OCI-M1 (cell line): ENCODE measurements at places on chromosomes 12 and 14.

DNA sequence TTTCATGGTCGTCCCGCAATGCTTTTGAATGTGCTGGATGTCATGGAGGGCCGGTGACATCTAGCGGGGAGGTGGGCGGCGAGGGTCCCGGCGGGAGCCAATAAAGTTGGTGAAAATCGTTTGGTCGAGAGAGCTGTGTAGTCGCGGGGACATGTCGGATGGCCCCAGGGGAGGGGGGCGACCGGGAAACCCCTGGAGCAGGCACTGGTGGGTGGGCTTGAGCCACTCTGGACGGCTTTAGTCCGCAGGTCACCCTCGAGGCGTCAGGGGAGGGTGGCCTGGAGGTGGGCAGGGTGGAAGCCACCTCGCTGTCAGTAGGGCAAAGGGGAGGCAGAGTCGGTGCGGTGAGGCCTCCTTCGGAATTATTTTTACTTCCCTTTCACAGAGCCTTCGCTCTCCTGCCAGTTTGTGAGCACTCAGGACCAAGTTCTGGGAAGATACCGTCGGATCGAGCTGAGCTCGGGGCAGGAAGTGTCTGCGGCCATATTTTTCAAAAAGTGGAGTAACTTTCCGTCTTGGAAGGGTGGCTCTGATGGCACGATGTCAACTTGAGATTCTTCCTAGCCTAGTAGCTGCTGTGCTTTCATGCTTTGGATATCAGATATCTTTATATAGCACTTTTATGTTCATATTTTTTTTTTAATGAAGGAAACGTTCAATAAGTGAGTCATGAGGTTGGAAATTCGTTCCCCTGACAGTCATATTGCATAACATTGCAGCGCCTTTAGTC lies 28.2 kb downstream of the WBP11 start:
- peak; percentile 82 for DNase-seq

DNA sequence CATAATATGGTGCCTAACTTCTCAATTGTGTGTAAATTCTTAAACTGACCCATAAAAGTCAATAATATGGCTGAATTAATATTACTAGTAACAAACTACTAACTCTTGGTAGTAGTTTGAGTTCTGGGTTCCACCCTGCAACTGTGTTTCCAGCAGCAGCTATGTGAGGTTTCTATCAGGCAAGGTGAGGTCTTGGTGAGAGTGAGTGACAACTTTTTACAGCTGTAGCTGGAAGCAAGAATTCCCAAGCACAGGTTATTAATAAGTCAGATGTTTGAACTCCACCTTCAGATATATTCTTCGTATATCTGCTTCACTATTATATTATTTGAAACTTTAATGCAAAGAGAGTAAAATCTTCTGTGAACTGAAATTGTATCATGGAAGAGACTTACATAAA lies 43.8 kb downstream of the MAP4K5 start:
- DNase-seq = no peak

- no peak for DNase-seq
Observed at GRCh38 chr14:94382716-94383596, 5.4 kb downstream of the SERPINA1 start.

DNA sequence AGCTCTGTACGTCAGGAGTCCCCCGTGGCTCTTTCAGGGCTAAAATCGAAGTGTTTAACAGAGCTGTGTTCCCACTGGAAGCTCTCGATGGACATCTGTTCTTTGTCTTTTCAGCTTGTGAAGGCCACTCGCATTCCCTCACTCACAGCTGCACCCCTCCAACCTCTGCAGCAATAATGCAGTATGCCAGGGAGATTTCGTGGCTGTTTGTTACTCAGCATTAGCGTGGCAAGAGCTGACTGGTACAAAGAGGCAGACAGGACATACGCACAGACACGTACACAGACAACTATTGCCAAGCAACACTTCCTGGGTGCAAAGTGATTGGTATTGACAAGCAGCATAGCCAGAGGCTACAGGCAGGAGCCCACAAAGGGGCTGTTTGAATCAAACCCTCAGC lies 11.8 kb upstream of the FBXO21 start:
- DNase-seq = no peak

DNA sequence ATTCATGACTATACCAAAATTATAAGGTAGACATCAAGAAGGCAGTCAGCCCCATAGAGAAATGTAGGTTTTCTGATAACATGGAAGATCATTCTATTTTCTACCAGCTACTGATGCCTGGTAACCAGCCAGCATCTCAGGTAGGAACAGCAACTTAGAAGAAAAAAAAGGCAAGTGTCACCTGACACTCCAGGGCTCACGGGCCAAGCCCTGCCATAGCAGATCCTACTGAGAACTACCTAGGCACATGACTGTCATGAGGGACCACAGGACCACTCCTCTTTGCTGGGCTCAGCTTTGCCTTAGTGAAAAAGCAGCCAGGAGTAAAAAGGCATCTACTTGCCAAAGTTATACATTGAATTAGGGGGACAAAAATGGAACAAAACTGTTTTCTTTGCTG lies 33.4 kb downstream of the CORO1C start:
- no peak for DNase-seq

DNA sequence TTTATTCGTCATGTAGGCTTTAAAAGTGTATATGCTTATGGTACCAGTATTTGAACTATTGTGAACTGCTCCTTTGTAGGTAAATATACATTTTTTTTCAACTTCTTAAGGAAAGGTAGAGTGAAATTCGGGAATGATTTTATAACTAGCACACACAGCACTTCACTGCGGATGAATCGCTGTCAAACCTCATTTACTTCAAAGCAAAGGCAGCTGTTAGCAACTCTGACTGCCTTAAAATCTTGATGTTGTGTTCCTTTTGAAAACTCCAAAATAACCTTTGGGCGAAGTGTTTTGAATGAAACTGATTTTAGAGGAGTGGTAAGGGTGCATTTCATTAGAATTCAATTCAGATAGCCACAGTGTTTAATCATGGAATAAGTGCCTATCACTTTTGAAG lies 95.8 kb downstream of the GLT1D1 start:
- no peak for DNase-seq

GRCh38 chr14:35934499-35934898 lies 108.4 kb downstream of the BRMS1L start:
- no peak for DNase-seq

DNA sequence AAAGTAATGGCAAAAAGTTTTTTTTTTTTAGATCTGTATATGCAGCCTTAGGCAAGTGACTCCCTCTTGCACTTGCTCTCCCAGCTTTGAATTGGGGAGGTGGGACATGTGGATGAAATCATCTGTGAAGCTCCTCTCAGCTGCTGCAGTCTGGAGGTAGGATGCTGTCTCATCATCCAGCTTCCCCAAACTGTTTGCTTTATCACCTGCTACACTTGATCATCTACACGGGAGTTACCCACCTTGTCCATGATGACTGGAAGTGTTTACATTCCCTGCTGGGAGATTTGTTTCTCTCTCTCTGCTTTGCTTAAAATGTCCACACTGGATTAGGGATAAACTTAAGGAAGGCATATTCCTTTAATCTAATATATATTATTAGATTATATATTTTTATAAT lies 8.5 kb upstream of the FGF23 start:
- no peak for DNase-seq

GRCh38 chr12:132300789-132301722 lies 28.3 kb downstream of the GALNT9 start:
- DNase-seq = no peak

GRCh38 chr12:104565606-104566243 lies 109.0 kb downstream of the CHST11 start:
- no peak for DNase-seq

GRCh38 chr14:75702122-75702521 lies 41.1 kb downstream of the TTLL5 start:
- DNase-seq = no peak

DNA sequence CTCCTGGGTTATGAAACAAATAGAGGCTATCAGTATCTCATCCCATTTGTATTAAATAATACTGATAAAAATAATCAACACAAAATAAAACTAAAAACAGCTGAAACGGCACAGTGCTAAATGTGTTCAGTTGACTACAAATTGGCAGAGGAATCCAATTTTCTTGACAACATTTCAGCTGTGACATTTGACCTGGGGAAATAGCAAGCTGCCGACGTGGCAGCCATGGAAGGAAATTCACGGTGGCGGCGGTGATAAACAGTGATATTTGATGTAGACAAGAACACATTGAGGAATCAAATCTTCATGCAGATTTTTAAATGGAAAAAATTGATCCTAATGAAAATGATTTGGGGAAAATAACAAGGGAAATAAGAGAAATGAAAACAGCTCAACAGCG lies 159.1 kb upstream of the RTL1 start:
- DNase-seq = no peak

- DNase-seq = peak; percentile 60
Observed at GRCh38 chr14:74015963-74016362, 3.1 kb downstream of the ENTPD5 start.

GRCh38 chr12:388541-389141 lies 479 bp downstream of the KDM5A start:
- no peak for DNase-seq

DNA sequence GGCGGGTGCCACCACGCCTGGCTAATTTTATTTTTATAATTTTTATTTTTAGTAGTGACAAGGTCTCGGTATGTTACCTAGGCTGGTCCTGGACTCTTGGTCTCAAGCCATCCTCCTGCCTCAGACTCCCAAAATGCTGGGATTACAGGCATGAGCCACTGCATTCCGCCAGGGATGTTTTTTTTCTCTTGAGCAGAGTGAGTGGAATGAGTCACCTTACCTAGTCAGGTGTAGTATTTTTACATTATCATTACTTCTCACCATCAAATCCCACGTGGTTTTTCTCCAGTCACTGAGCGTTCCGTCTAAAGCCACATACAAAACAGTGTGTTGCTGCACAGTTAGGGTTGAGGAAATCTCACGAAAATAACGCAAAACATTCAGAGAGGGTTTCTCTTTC lies 870 bp upstream of the TBPL2 start:
- no peak for DNase-seq

- no peak for DNase-seq
Observed at GRCh38 chr14:65392296-65392695, 20.2 kb upstream of the FUT8 start.

DNA sequence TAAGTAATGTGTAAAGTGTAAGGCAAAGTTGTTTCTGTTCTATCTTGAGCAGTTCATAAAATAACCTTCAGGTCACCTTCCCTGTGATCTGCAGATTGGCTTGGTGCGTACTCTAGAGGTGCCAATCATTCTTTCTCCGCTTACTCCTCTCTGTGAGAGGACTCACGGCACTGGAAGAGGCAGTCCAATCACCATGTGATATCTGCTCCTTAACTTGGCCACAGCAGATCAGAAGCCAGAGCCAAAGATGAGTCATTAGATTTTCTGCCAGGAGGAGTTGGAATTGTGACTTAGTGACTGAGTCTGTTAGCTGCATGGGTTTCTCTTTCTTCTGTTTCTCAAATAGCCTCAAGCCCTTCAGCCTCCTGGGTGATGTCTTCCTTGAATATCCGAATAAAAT lies 165.5 kb downstream of the SLC41A2 start:
- DNase-seq = peak; percentile 21

- no peak for DNase-seq
Observed at GRCh38 chr12:77686760-77687159, 143.9 kb upstream of the NAV3 start.

DNA sequence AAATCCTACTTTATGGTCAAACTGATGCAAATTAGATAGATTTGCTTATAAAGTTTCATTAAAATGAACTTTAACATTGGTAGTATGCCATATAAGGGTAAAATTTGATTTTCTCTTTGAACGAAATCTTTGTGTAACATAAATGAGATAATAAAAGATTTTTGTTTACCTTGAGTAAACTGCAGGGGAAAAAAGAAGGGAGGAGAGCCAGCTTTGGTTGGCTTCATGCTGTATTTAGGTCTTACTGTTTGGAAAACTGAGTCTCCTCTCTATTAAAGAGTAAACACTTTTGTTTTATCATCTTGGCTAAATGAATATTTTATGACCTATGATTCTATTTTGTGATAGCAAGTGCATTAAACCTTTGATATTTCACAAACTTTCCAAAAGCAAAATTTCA lies 267.6 kb downstream of the IPO8 start:
- no peak for DNase-seq

DNA sequence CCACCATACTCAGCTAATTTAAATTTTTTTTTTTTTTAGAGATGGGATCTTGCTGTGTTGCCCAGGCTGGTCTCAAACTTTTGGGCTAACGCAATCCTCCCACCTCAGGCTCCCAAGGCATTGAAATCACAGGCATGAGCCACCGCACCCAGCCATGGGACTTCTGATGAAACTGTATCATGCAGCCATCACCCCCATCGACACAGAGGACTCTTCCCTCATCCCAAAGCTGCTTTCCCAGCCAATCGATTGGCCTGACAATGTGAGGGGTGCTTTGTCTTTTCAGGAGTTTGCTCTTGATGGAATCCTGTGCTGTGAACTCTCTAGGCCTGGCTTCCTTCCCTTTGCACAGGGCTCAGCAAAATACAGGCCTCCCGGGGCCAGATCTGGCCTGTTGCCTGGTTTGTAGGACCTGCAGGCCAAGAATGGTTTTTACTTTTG lies 59.6 kb upstream of the NCOR2 start:
- DNase-seq = no peak

- no peak for DNase-seq
Observed at GRCh38 chr14:62138593-62138992, 376.4 kb downstream of the SNAPC1 start.

- DNase-seq = no peak
Observed at GRCh38 chr12:123398550-123399254, 14.8 kb downstream of the KMT5A start.

GRCh38 chr12:77433799-77434198 lies 368.4 kb upstream of the E2F7 start:
- no peak for DNase-seq

GRCh38 chr14:21308479-21309237 lies 28.8 kb downstream of the RPGRIP1 start:
- DNase-seq = peak; percentile 96
